ENCODE measurements at places on chromosomes 16 and 17.

DNA sequence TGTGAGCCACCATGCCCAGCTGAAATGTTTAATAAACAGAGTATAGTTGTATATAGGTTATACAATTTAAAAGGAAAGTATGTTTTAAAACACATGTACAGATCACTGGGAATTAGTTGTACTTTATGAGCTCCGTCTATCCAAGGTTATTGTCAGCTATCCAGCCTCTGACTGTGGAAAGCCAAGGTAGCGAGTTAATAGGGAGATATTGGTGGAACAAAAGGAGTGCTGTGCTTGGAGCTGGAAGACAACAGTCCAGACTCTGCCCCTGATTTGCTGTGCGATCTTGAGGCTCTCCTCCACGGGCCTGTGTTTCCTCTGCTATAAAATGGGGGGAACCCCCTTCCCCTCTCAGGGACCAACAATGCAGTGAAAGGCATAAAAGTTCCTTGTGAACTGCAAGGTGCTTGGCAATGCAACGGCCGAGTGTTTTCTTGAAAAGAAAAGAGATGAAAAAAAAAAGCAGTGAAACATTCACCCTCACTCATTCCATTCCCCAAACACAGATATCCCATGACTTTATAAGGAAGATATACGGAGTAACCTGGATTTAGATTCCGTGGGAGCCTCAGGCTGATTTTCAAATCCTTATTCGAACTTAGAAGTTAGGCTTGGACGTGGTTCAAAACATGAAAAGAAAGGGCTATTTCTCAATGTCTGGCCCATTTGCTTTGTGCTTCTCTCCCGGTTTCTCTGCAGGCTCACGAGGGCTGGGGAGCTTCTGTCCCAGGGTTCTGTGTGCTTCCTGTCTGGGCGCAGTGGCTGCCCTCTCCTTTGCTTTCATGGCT, 34.1 kb downstream of the CUEDC1 start:
- no peak for DNase-seq

DNA sequence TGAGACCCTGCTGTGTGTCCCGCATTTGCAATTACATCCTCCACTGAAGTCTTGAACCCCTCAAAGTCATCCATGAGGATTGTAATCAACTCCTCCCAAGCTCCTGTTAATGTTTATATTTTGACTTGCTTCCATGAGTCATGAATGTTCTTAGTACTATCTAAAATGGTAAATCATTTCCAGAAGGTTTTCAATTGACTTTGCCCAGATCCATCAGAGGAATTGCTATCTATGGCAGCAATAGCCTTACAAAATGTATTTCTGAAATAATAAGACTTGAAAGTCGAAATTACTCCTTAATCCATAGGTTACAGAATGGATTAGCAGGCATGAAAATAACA, 2.5 kb upstream of the C16orf87 start:
- DNase-seq = no peak

- DNase-seq = no peak
These were observed 47.4 kb upstream of the CACNG3 start for GRCh38 chr16:24208710-24209109.

DNA sequence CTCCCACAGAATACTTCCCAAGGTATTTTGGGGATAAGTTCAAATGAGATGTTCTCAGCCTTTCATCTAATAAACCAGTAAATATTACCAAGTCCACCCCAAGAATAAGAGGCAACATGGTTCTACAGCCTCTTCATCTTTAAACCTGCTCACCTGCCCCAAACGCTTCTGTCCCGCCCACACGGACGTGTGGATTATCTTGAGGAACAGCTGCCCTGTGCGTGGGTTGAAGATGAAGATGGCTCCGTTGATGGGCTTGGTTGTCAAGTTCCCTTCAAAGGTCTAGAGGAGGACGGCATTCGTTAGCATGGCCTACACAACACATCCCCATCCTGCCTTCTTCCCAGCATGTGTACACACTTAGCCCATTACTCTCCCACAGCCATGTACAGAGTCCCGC, 8.4 kb upstream of the RILP start:
- no peak for DNase-seq

GRCh38 chr17:60902399-60902798, 224.7 kb downstream of the BCAS3 start:
- DNase-seq = no peak

DNA sequence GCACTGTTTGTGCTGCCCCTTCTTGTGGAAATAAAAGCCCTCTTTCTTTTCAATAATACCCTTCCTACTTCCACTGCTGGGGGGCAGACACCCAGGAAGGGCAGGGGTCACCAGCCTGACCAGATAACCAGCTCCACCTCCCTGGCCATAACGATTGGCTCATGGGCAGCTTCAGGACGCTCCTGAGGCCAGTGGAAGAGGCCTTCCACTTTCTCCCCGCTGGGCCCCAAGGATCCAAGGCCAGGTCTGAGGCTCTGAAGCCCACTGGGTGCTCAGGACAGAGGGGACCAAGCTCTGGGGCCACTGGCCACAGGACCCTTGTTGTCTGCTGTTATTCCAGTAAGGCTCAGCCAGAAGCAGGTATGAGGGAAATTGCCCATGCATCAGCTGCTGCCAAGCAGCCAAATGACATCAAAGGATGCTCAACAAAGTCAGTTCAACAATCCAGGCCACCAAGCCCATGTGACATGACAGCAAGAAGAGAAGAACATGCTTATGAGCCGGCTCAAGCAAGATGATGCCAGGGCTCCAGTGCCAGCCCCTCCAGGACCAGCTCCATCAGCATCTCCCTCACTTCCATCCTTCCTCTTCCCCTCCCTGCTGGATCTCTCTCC, 238.8 kb downstream of the ZNF423 start:
- DNase-seq = no peak

- no peak for DNase-seq
These were observed 40.5 kb downstream of the FTO start for GRCh38 chr16:53744449-53744848.

GRCh38 chr17:46264456-46265198, 30.3 kb upstream of the LRRC37A start:
- DNase-seq = peak; percentile 96

GRCh38 chr17:41987642-41988041, 21.0 kb downstream of the CNP start:
- DNase-seq = no peak

- DNase-seq = no peak
These were observed 192.6 kb downstream of the CBLN1 start for GRCh38 chr16:49089039-49089438.

- no peak for DNase-seq
These were observed 10.8 kb upstream of the ADGRG1 start for GRCh38 chr16:57617604-57618111.

DNA sequence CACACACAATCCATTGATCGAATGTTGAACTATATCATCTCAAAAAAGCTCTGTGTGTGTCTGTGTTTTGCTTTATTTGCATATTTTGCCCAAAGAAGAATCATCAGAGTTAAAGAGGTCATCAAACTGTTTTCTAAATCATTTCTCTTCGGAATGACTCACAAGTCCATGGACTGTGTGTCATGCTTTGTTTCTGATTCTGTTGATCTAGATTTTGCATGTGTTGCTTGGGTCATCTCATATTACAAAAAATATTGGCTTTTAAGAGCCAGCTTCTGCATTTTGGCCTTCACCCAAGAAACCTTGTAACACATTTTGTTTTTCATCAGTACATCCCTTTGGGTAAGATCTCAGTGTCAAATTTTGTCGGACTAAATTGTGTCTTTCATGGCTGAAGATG, 471.2 kb upstream of the HSBP1 start:
- DNase-seq = peak; percentile 35

GRCh38 chr17:69609473-69610305, 195.2 kb downstream of the MAP2K6 start:
- DNase-seq = peak; percentile 54

Data from mesenchymal stem cell (in vitro differentiated cells and primary cell).